ENCODE measurements at places on chromosomes 12 and 14. TPM values are rescaled to one million over a fixed set of nuclear protein-coding genes. Genes with fewer than 3 reads are reported as not detected.

GRCh38 chr12:7705846-7706245, 5.4 kb upstream of the DPPA3 start:
- DNase-seq, result no peak

GRCh38 chr14:69473946-69474345, 10.6 kb upstream of the PLEKHD1 start:
- DNase-seq, result no peak

ARMH4 gene
- total RNA-seq, result 3.2 TPM

COX8C gene
- not detected for total RNA-seq

ANKRD33 gene
- not detected for total RNA-seq

IRAK4 gene
- 9.1 TPM for total RNA-seq

Data from liver (tissue), 10 donors.